ENCODE measurements at places on chromosomes 16 and 17. TPM values are rescaled to one million over a fixed set of nuclear protein-coding genes. Genes with fewer than 3 reads are reported as not detected.

Gene CD300LF
- not detected for total RNA-seq

DNA sequence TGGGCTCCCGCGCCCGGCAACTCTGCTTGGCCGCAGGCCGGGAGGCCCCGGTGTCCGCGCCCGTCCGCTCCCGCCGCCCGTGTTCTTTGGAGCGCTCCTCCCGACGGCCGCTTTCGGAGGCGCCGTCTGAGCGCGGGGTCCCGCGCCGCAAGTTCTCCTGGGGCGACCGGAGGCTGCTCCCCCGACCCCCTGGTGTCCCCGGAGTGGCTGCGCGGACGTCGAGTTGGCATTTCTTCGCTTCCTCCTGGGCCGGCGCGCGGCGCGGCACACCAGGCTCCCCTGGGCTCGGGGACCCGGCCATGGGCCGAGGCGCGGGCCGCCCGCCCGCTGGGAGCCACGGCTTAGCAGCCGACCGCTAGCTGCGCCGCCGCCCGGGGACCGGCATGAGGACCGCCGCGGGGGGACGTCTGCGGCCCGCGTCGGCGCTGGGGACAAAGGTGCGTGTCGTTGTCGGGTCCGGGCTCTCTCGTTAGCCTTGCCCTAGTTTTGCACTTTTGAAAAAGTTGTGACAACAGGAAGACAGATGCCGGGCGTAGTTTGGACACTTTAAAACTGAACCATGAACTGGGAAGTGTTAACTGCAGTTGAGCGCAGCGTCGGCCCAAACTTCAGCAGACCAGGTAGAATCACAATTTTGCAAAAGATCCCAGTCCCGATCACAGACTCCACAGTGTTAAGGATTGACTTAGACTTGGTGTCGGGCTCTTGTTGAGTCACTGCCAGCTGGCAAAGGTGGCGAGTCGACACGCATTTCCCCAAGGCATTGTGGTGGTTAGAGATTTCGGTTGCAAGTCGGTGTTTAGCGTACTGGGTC, 700 bp downstream of the UBN1 start:
- DNase-seq = peak; percentile 73

Gene ATAD5
- total RNA-seq = 0.38 TPM

- DNase-seq = peak; percentile 17
Measured at GRCh38 chr17:77512062-77512946, 371.5 kb downstream of the SEC14L1 start.

- DNase-seq = peak; percentile 44
Measured at GRCh38 chr16:54118846-54119245, 167.7 kb downstream of the IRX3 start.

DNA sequence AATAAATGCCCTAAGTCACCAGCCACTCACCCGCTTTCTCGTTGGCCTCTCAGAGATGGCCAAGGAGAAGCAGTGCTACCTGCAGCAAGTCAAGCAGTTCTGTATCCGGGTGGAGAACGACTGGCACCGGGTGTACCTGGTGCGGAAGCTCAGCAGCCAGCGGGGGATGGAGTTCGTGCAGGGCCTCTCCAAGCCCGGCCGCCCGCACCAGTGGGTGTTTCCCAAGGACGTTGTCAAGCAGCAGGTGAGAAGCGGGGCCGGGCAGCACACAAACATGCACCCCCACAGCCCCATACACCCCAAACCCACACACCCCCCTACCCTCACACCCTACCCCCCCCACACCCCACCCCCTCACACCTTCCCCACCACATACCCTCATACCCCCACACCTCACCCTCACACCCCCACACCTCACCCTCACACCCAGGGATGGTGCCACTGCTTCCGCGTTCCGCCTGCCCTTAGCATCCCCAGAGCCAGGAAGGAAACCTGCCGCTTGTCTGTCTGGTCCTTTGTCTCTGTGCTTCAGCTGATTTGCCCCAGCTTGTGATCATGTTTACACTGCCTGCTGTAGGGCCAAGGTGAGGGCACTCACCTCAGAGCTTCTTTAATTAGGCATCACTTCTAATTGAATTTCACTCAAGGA, 41.9 kb upstream of the ENDOV start:
- no peak for DNase-seq

- no peak for DNase-seq
Measured at GRCh38 chr16:88497561-88498462, 44.7 kb downstream of the ZFPM1 start.

DNA sequence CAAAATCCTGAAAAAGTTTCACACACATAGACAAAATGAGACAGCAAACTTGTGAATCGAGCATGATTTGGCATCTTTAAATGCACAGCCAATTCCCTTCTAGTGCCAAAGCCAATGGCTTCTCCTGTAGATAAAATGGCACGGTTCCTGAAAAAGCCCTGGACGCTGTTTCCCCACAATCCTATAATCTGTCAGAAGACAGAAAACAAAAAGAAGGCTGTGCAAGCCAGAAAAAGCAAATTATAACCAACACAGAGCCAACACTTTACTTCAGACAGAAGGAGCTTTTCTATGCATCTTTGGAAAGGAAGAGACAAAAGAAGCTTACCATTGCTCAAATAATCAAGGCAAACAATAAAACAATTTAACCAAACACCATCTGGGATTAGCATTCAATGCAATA, 23.8 kb downstream of the FAM222B start:
- DNase-seq = no peak

- no peak for DNase-seq
Measured at GRCh38 chr16:87229230-87230188, 87.7 kb downstream of the C16orf95 start.

DNA sequence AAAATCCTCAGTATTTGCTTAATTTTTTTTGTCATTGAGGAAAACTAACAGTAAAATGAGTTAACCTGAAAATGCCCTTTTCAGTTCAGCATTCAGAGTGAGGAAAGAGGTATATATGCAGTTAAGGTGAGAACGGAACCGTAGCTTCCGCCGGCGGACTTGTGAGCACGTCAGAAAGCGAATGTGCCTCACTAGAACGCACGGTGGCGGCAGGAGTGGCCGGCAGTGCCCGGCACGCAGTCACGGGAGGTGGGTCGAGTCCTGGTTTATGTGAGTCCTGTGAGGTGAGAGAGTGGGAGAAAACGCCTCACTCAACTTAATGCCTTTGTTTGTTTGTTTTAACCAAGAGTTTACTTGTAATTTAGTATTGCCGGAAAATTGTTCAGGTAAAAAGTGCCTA, 6.1 kb downstream of the SEC14L1 start:
- peak; percentile 43 for DNase-seq

DNA sequence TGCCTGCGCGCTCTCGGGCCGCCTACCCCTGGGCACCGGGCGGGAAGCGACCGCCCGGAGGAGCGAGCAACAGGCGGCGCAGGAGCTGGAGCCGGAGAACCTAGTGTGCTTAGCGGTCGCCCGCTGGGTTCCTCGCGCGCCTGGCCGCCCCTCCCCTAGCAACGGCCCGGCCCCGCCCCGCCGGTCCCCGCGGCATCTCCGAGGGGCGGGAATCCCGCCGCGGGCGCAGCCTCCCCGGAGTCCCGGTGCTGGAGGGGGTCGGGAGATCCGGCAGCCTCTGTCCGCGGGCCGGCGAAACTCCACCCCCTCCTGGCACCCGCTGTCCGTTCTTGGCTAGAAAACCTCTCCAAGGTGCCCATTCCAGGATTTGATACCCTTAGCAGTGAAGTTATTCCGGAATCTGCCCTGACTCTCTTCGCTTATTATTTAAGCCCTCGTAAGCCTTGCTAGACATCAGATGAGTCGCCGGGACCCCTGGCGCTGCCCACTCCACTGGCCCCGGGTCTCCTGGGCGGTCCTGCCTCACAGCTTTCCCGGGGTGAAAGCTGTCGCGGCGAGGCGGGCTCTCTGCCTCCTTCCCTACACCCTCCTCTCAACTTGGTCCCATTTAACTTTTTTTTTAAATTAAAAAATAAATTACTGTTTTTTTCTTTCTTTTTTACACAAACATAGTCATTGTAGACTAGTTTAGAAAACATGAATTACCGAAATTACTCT, at the start of gene RPRML:
RPRML (minus strand) TSS at position 107 of the 717 bp plus-strand sequence. CDS start 246 bp downstream, outside the sequence.
- DNase-seq = no peak

Gene PDILT
- total RNA-seq = not detected

GRCh38 chr16:67200491-67200890, 1.6 kb downstream of the ELMO3 start:
- no peak for DNase-seq

DNA sequence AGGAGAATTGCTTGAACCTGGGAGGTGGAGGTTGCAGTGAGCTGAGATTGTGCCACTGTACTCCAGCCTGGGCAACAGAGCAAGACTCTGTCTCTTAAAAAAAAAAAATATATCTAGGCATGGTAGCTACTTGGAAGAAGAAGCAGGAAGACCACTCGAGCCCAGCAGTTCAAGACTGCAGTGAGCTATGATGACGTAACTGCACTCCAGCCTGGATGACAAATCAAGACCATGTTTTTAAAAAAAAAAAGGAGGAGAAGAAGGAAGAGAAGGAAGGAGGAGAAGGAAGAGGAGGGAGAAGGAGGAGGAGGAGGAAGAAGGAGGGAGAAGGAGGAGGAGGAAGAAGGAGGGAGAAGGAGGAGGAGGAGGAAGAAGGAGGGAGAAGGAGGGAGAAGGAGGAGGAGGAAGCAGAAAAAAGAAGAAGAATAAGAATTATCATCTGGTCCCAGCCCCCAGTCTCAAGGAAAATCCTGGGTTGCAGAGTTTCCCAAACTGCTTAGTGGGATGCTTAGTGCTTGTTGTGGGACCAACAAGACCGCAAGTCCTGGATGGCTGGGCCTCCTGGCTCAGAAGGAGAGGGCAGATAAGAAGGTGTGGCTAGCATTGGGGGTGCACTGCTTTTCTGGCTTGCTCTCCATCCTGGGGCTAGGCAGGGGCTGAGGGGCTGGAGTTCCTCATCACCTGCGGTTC, 3.7 kb upstream of the DRC7 start:
- DNase-seq = no peak
